Central memory CD8-positive, alpha-beta T cell (primary cell): ENCODE measurements at places on chromosomes 13 and 19.

GRCh38 chr19:4208385-4209094 is 20.8 kb upstream of the EBI3 start:
- H3K27me3 ChIP-seq: peaks cover 8% of the 10 kb centered on the region
- peaks cover 10% of the 10 kb centered on the region for H3K4me1 ChIP-seq
- no peak overlapping the region for H3K27ac ChIP-seq
- H3K36me3 ChIP-seq: no peaks in the 10 kb centered on the region

GRCh38 chr13:24106429-24106828 is 54.1 kb upstream of the SPATA13 start:
- H3K4me1 ChIP-seq: no peaks in the 10 kb centered on the region
- peaks cover 1% of the 10 kb centered on the region for H3K27me3 ChIP-seq
- no peaks in the 10 kb centered on the region for H3K36me3 ChIP-seq
- no peak for DNase-seq
- H3K4me3 ChIP-seq: no peak overlapping the region

- H3K27ac ChIP-seq: no peak overlapping the region
- no peak overlapping the region for H3K4me3 ChIP-seq
- H3K4me1 ChIP-seq: peaks cover 8% of the 10 kb centered on the region
- peaks cover 8% of the 10 kb centered on the region for H3K36me3 ChIP-seq
Measured at GRCh38 chr19:5059213-5059574, 90.3 kb downstream of the KDM4B start.

DNA sequence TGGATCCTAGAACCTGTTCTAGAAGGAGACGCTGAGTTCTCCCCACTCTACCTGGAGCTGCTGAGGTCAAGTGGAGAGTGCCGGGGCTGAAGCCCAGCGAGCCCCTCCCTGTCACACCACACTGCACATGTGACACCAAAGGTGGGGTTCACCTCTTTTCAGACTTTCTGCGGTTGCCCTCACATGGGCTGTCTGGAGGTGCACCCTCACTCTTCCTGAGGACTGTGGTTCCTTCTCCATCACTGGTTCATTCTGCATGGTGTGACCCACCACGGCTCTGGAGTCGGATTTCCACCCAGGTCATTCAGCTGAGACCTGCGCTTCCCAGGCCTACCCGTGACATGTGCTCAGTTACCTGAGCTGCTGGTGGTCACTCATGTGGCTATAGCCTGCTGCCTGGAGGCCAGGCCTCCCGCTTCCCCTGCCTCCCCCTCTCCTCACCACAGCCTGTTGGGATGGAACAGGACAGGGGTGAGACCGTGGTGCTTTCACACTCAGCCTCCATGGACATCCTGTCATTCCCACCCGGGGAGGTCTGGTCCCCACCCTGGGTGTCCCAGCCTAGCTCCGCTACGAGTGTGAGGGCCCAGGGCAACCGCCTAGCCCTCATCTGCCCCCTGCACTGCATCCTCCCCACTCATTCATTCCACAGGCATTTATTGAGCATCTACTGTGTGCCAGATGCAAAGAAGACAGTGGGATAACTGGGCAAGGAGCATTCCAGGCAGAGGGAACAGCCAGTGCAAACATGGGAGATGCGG is 605 bp upstream of the A1BG start:
- H3K4me3 ChIP-seq: no peak overlapping the region
- DNase-seq: no peak
- no peak overlapping the region for H3K27ac ChIP-seq
- H3K27me3 ChIP-seq: no peaks in the 10 kb centered on the region

- no peak for DNase-seq
- H3K4me3 ChIP-seq: no peak overlapping the region
- peaks cover 4% of the 10 kb centered on the region for H3K36me3 ChIP-seq
- H3K4me1 ChIP-seq: no peaks in the 10 kb centered on the region
- H3K27me3 ChIP-seq: no peaks in the 10 kb centered on the region
Measured at GRCh38 chr13:23867027-23867491, 22.1 kb downstream of the MIPEP start.

- no peaks in the 10 kb centered on the region for H3K27me3 ChIP-seq
- peaks cover 22% of the 10 kb centered on the region for H3K4me1 ChIP-seq
- peak overlapping the region; percentile 31 for H3K4me3 ChIP-seq
- H3K27ac ChIP-seq: no peak overlapping the region
Measured at GRCh38 chr13:110525328-110526319, 35.9 kb downstream of the RAB20 start.

DNA sequence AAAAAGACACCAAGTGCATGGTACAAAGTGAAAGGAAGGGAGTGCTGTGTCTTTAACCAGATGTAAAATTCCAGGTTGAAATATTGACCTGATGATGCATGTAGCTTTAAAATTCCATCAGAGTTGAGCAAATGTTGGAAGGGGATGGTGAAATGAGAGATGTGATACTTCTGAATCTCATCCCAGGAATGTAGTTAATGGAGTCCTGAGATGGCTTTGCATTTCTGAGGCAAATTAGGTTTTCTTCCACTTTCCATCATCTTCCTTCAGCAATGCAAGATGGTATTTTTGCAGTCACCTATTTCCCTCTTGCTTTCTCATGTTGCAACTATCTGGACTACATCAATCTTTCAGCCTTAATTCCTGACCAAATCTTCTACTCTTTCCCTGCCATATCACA is 194.1 kb upstream of the MIR17HG start:
- no peaks in the 10 kb centered on the region for H3K4me1 ChIP-seq
- H3K27ac ChIP-seq: no peak overlapping the region

DNA sequence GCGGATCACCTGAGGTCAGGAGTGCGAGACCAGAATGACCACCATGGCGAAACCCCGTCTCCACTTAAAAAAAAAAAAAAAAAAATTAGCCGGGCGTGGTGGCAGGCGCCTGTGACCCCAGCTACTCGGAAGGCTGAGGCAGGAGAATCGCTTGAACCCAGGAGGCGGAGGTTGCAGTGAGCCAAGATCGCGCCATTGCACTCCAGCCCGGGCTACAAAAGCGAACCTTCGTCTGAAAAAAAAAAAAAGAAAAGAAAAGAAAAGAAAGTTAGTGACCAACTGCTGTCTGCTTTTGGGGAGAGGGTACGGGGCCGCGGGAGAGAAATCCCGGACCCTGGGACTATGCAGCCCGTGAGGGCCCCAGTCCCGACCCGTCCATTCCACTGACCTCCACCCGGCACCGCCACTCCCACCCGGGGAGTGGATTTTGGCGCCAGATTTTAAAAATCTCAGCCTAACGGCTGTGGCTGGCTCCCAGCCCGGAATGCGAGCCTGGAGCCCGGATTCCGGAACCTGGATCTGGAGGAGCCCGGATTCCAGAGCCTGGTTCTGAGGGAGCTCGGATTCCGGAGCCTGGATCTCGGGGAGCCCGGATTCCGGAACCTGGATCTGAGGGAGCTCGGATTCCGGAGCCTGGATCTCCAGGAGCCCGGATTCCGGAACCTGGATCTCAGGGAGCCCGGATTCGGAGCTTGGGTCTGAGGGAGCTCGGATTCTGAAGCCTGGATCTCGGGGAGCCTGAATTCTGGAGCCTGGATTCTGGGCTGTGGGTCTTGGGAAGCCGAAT is 6.1 kb upstream of the LMNB2 start:
- no peak for DNase-seq
- no peaks in the 10 kb centered on the region for H3K27me3 ChIP-seq

DNA sequence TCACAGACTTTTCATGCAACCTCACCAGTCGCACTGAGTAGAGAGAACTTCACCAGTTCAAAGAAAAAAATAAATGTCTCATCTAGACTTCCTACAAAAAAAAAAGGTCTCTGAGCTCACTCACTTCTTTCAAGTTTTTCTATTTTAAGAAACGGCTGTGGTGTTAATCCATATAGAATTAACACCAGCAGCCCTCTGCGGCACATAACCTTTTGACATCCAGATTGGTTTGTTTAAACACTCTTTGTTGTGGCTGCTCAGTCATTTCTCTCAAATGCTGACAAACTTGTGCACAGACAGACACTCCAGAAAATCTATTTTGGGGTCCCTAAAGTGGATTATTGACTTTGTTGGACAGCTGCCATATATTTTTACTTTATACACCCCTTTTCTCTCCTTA is 874.9 kb downstream of the EFNB2 start:
- DNase-seq: no peak
- no peak overlapping the region for H3K27ac ChIP-seq
- H3K4me3 ChIP-seq: no peak overlapping the region
- H3K27me3 ChIP-seq: no peaks in the 10 kb centered on the region
- H3K36me3 ChIP-seq: peaks cover 2% of the 10 kb centered on the region
- H3K4me1 ChIP-seq: no peaks in the 10 kb centered on the region

DNA sequence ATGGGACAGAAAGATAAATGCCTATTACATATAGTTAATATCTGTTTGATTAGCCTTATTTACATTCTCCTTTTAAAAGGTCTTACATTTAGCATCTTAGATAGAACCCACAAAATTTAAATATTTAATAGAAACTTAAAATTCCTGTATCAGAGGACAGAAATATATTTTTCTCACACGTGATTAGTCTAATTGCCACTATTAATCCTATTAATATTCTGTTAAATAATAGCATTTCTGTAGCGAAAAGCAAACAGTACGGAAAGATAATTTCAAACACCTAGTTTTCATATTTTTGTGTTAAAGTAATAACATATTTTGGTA is 380 bp upstream of the ZNF30 start:
- no peaks in the 10 kb centered on the region for H3K27me3 ChIP-seq
- peak overlapping the region; percentile 87 for H3K4me3 ChIP-seq
- H3K36me3 ChIP-seq: peaks cover 2% of the 10 kb centered on the region
- H3K27ac ChIP-seq: no peak overlapping the region
- peaks cover 11% of the 10 kb centered on the region for H3K4me1 ChIP-seq

- H3K36me3 ChIP-seq: peaks cover 1% of the 10 kb centered on the region
- H3K27me3 ChIP-seq: no peaks in the 10 kb centered on the region
- no peak overlapping the region for H3K4me3 ChIP-seq
- H3K4me1 ChIP-seq: no peaks in the 10 kb centered on the region
Measured at GRCh38 chr13:108302279-108302678, 32.8 kb downstream of the TNFSF13B start.

- H3K4me3 ChIP-seq: no peak overlapping the region
- H3K36me3 ChIP-seq: peaks cover 20% of the 10 kb centered on the region
- H3K27ac ChIP-seq: no peak overlapping the region
- no peaks in the 10 kb centered on the region for H3K27me3 ChIP-seq
- peaks cover 33% of the 10 kb centered on the region for H3K4me1 ChIP-seq
Measured at GRCh38 chr19:55261671-55262126, 2.9 kb upstream of the PPP6R1 start.

- H3K36me3 ChIP-seq: peaks cover 53% of the 10 kb centered on the region
- DNase-seq: no peak
- peak overlapping the region; percentile 90 for H3K27ac ChIP-seq
- H3K27me3 ChIP-seq: no peaks in the 10 kb centered on the region
- peaks cover 69% of the 10 kb centered on the region for H3K4me1 ChIP-seq
Measured at GRCh38 chr13:114063545-114064449, 68.6 kb downstream of the RASA3 start.

GRCh38 chr13:24254146-24254841 is 55.1 kb upstream of the C1QTNF9 start:
- H3K36me3 ChIP-seq: peaks cover 59% of the 10 kb centered on the region
- H3K27me3 ChIP-seq: no peaks in the 10 kb centered on the region
- peak overlapping the region; percentile 95 for H3K27ac ChIP-seq
- DNase-seq: no peak
- H3K4me3 ChIP-seq: peak overlapping the region; percentile 92

GRCh38 chr13:56563663-56564062 is 577.1 kb upstream of the PRR20A start:
- no peaks in the 10 kb centered on the region for H3K36me3 ChIP-seq
- DNase-seq: no peak
- no peak overlapping the region for H3K27ac ChIP-seq
- H3K4me3 ChIP-seq: no peak overlapping the region

GRCh38 chr19:31438401-31439269 is 89.4 kb upstream of the TSHZ3 start:
- peaks cover 72% of the 10 kb centered on the region for H3K27me3 ChIP-seq
- no peak overlapping the region for H3K4me3 ChIP-seq
- no peak for DNase-seq
- no peak overlapping the region for H3K27ac ChIP-seq
- no peaks in the 10 kb centered on the region for H3K36me3 ChIP-seq
- H3K4me1 ChIP-seq: no peaks in the 10 kb centered on the region

GRCh38 chr13:69010789-69011188 is 1096.8 kb upstream of the ATXN8OS start:
- no peak overlapping the region for H3K27ac ChIP-seq
- H3K4me1 ChIP-seq: no peaks in the 10 kb centered on the region
- no peak for DNase-seq
- no peaks in the 10 kb centered on the region for H3K36me3 ChIP-seq

- H3K36me3 ChIP-seq: no peaks in the 10 kb centered on the region
- no peak overlapping the region for H3K27ac ChIP-seq
- H3K27me3 ChIP-seq: peaks cover 39% of the 10 kb centered on the region
Measured at GRCh38 chr13:97499181-97499580, 65.2 kb downstream of the RAP2A start.

DNA sequence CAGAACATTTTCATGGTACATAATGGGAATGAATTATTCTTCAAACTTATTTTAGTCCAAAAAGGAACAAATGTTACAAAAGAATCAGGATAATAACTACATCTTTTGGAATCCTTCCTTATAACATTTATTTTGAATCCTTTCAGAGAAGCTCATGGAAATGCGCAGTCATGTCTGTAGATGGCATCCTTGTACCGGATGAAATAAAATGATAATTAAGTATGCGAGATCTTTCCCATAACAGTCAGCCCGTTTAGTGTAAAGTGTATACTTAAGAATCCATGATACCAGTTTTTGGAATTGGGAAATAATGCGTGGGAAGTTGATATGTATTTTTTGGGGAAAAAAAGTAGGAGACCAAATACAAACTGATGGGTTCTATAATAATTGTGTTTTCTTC is 418.8 kb downstream of the GPC5 start:
- H3K4me1 ChIP-seq: no peaks in the 10 kb centered on the region
- no peak overlapping the region for H3K4me3 ChIP-seq
- no peaks in the 10 kb centered on the region for H3K27me3 ChIP-seq
- H3K27ac ChIP-seq: no peak overlapping the region

DNA sequence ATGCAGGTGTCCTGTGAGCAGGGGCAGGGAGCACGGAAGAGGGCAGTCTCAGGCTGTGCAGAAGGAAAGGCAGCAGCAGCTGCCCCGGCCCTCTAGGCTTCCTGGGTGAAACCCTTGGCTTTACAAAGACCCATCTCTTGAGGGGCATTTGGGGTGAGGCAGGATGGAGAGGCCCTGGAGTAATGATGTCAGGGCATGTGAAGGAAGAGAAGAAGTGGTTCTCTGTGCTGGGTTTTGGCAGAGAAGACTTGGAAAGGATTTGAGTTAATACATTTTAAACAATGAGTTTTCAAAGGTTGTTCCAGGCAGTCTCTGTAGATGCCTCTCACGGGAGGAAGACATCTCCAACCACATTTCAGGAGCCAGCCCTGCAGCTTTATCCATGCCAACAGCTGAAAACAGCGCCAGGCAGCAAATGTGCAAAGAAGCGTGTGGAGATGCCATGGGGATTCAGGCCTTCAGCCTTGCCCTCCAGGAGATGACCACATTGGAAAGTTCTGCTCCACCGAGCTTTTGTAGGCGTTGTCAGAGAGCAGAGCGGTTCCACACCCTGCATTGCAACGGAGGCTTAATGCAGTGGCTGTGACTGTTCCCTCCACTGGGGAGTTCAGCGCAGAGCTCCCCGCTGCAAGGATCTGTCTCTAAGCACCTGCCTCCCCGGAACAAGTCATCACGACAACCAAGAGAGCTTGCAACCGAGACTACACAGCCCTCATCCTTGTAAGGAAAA is 322.8 kb downstream of the UQCRFS1 start:
- no peaks in the 10 kb centered on the region for H3K4me1 ChIP-seq
- H3K36me3 ChIP-seq: no peaks in the 10 kb centered on the region
- H3K27me3 ChIP-seq: peaks cover 39% of the 10 kb centered on the region
- no peak overlapping the region for H3K4me3 ChIP-seq
- DNase-seq: no peak
- no peak overlapping the region for H3K27ac ChIP-seq
